T-cell (primary cell): ENCODE measurements at places on chromosomes 13 and 19.

- DNase-seq = no peak
These were observed 426.1 kb downstream of the EFNB2 start for GRCh38 chr13:106109391-106109791.

- DNase-seq = no peak
These were observed 329.2 kb downstream of the DLEU7 start for GRCh38 chr13:50514249-50514648.

- DNase-seq = no peak
These were observed 44.3 kb downstream of the ZNF585A start for GRCh38 chr19:37127999-37128820.

DNA sequence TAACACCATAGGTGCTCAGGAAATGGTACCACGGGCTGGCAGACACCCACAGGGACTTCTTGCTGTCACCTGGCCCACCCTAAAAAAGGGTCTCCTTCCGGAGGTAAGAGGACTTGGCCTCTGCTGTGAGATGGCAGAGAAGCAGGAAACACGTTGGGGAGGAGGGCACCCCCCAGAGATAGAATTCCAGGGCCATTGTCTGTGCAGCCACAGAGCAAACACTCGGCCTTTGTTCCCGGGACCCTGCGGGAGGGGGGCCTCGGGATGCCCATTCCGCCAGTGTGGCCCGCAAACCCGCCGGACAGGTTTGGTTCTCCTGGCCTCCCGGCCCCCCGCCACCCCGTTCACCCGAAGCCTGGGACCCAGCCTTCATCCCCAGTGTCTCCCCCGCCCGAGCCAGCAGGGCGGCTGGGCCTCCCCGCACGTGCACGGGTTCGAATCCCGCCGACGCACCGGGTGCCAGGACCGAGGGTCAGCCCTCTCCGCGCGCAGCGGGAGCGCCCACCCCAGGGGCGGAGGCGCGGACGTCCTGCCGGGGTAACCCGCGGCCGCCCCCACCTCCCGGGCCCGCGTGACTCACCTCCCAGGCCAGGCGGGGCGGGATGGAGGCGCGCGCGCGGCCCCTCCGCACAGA is 714 bp downstream of the PLPP2 start:
- no peak for DNase-seq

GRCh38 chr19:5058521-5059212 is 89.8 kb downstream of the KDM4B start:
- DNase-seq = no peak

DNA sequence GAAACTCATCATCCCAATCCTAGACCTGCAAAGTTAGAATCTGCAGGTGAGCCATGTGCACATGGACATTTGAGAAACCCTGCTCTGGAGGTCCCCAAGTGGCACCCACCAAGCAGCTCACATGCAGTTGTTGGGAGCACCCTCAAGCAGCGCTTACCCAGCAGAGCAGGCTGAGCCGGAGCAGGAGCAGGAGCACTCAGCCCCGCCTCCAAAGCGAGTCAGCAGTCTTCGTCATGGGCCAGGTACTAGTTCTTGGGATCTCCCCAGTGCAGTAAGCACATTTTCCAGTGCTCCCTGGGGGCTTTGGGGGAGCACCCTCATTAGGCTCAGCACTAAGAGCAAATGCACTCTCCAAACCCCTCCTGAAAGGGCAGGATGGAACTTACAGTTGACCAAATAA is 572.7 kb downstream of the IRS2 start:
- DNase-seq = no peak

GRCh38 chr19:22595918-22596341 is 38.2 kb upstream of the ZNF492 start:
- DNase-seq = no peak

DNA sequence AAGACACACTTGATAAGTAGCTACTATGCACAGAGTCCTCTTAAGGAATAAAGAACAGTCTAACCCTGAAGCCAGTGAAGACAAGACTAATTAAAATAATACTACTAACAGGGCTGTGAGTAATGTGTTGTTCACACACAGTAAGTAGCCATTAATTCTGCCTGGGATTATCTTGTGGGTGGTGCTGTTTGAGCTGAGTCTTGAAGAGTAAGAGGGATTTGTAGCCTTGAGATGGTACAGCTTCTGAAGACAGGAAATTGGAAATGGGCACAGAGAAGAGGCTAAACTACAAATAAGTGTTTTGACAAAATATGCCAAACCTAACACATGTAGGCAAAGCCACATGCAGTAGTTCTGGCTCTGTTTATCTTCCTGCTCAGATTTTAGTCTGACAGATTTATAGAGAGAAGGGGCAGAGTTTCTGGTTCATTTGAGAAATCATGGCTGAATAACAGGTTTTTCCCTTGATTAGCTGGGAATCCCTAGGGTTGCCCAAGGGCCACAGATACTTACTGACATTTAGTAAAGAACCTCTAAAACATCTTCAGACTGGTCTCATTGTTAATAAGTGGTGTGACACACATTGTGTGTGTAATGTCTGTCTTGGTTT is 38.0 kb downstream of the ITGBL1 start:
- DNase-seq = no peak

DNA sequence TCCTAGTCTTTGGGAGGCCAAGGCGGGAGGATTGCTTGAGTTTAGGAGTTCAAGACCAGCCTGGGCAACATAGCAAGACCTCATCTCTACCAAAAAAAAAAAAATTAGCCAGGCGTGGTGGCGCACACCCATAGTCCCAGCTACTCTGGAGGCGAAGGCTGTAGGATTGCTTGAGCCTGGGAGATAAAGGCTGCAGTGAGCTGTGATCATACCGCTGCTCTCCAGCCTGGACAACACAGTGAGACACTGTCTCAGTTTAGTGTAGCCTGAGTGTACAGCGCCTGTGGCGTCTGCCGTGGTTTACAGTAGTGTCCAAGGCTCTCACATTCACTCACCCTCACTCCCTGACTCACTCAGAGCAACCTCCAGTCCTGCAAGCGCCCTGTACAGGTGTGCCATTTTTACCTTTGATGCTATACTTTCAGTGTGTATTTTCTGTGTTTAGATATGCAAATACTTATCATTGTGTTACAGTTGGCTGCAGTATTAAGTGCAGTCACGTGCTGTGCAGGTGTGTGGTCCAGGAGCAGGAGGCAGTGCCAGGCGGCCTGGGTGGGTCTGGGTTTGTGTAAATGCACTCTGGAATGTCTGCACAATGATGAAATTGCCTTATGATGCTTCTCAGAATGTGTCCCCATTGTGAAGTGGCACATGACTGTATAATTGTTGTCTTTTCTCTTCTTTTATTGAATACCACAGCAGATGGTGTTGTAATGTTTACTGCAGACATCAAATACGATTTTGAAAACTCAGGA is 36.1 kb upstream of the DCUN1D2 start:
- no peak for DNase-seq

GRCh38 chr19:49507803-49508494 is 4.5 kb upstream of the FCGRT start:
- DNase-seq = no peak

- no peak for DNase-seq
These were observed 527.1 kb downstream of the FGF9 start for GRCh38 chr13:22198001-22198400.

- no peak for DNase-seq
These were observed 1.5 kb upstream of the PCDH20 start for GRCh38 chr13:61417086-61417570.

GRCh38 chr19:1074544-1075283 is 7.7 kb downstream of the ARHGAP45 start:
- DNase-seq = peak; percentile 98

DNA sequence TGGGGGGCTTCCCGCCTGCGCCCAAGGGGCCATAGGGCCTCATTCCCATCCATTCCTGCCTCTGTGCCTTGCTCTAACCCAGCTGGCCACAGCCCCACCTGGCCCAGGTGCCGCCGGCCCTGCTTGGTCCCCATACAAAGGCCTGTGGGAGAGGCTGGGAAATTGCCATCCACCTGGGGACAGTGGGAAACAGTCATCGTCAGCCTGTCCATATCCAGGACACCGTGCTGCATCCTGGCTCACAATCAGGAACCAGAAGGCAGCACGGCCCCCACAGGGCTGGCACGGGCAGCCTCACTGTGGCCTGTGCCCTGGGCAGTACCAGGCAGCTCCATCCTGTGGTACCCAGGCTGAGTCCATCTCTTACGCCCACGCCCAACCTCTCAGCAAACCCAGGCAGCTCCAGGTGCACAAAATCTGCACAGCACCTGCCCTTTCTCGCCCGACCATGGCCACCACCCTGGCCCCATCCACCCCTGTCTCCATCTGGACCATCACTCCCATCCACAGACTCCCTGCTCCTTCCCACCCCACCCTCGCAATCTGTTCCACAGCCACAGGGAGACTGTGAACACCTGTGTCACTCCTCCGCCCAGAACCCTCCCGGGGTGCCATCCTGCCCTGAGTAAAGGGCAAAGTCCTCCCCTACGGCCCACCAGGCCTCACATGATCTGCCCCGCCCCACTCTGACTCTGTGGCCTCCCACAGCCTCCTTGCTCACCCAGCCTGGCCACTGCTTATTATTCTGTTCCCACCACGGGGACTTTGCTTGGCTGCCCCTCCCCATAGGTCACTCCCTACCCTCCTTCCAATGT is 21.1 kb upstream of the FBXO27 start:
- DNase-seq = no peak

GRCh38 chr13:50451609-50452008 is 391.9 kb downstream of the DLEU7 start:
- no peak for DNase-seq

GRCh38 chr13:48214519-48215121 is 18.4 kb upstream of the ITM2B start:
- peak; percentile 28 for DNase-seq

- DNase-seq = no peak
These were observed 62.3 kb downstream of the GADD45B start for GRCh38 chr19:2538096-2538757.

DNA sequence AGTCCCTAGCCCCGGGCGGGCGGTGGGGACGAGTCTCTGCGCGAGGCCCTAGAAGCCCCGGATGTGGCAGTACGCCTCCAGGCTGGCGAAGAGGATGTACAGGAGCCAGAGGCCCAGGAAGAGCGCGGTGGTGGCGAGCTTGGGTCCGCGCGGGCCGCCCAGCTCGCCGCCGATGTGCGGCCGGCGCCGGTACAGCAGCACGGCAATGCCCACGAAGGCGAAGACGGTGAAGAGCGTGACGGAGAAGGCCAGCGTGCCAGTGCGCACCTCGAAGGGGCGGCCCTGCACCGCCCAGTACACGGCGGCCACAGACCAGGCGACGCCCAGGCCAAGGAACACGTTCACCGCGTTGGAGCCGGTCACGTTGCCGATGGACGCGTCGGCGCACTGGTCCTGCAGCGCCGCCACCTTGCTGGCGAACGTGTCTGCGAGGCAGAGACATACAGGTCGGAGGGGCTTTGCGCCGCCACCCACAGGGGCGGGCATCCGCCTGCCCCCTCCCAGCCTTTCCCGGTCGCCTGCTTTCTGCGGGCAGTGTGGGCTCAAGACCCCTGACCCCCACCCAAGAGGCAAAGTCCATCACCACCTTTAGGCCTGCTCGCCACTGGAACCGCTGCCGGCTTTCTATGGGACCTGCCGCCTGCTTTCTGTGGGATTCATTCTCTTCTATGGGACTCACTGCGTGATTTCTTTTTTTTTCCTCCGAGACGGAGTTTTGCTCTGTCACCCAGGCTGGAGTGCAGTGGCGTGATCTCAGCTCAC is 10.9 kb upstream of the MEIS3 start:
- DNase-seq = no peak

DNA sequence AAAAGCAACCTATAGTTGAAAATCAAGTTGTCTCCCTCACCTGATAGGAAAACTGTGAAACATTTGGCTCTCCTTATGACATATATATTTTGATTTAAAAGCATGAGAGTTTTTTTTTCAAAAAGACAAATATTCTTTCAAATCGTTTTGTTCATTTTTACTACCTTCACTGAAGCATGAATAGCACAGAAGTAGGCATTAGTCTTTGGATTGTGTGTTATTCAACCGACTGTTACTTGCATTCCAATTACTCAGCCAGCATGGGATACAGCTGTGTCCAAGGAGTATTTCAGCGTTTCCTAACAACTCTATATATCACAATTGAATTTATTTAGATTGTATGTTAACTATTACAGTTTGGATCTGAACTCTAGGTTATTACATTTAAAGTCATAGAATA is 135.2 kb downstream of the PCDH9 start:
- no peak for DNase-seq

DNA sequence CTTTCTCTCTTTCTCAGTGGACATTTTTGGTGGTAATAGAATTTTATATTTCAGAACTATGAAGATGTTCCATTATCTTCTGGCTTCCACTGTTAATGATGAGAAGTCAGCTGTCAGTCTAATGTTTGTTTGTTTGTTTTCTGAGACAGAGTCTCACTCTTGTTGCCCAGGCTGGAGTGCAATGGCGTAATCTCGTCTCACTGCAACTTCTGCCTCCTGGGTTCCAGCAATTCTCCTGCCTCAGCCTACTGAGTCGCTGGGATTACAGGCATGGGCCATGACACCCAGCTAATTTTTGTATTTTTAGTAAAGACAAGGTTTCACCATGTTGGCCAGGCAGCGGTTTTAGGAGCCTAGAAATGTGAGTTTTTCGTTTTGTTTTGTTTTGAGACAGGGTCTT is 4.7 kb downstream of the ZNF317 start:
- DNase-seq = no peak

DNA sequence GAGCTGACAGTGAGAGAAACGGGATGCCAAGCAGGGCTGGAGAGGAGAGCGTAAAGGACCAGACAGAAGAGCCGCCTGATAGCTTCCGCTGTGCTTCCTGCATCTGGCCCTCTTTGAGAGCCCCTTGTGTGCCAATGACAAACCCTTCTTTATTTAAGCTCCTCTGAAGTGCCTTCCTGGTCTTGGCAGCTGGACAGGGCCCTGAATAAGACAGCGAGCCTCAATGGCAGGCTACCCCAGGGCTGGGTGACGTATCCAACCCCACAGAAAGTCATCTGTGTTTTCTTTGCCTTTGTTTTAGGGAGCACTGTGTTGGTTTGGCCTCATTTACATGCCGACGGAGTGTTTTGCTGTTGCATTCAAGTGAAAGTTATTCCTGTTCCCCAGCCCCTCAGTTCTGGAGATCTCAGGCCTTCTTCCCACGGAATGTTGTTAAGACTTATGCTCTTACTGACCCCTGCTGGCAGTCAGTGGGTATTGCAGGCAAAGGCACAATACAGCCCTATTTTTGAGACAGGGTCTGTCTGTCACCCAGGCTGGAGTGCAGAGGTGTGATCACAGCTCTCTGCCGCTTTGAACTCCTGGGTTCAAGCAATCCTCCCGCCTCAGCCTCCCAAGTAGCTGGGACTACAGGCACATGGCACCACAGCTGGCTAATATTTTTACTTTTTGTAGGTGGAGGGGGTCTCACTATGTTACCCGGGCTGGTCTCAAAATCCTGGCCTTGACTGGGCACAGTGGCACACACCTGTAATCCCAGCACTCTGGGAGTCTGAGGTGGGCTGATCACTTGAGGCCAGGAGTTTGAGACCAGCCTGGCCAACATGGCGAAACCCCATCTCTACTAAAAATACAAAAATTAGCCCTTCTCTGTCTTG is 16.8 kb downstream of the CCL25 start:
- DNase-seq = no peak
